ENCODE measurements at places on chromosomes 5 and 9. TPM values are rescaled to one million over a fixed set of nuclear protein-coding genes. Genes with fewer than 3 reads are reported as not detected.
A peak's percentile ranks its signal among the peaks of the same experiment; 100 is the strongest.

DNA sequence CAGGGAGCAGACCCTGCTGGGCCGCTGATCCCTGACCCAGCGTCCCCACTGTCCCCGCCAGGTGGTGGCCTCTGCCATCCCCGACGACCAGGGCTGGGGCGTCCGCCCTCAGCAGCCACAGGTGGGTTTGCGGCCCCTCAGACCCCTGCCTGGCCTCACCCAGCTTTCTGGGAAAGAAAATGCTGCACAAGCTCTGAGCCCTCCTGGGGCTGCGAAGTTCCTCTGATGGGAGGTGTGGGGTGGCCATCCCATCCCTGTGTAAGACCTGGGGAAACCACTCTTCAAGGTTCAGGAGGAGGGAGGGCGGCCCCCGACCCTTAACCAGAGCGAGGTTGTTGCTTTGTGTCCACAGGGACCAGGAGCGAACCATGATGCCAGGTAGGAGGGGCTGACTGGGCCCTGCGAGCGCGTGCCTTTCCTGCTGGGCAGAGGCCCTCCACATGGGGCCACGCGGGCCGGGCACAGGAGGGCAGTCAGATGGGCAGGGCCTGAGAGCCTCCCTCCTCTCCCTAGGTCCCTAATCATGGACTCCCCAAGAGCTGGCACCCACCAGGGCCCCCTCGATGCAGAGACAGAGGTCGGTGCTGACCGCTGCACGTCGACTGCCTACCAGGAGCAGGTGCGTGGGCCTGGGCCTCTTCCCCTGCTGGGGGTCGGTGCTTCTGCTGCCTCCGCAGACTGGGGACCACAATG, 7.7 kb downstream of the NOXA1 start:
- DNase-seq, result no peak

GRCh38 chr9:38337181-38337580, 55.3 kb upstream of the ALDH1B1 start:
- no peak for DNase-seq

- no peak for DNase-seq
Measured at GRCh38 chr5:38453921-38454320, 102.5 kb downstream of the LIFR start.

DNA sequence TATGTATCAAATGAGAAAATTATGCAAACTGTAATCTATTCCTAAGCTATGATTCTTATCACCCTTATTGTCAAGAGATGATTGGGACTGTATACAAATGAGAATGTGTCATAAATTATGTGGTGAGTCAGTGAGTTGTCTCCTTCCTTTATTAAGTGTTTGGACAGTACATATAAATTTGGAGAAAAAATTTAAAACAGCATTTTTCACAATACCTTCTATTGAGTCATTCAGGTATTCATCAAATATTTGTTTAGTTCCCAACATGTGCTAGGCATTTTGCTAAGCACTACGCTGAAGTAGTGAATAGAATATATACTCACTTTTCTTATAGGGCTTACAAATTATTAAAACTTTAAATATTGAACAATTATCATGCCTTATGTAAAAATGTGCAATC, 36.3 kb upstream of the PTPRD start:
- no peak for DNase-seq

GRCh38 chr5:158753354-158753753, 346.4 kb downstream of the EBF1 start:
- no peak for DNase-seq

DNA sequence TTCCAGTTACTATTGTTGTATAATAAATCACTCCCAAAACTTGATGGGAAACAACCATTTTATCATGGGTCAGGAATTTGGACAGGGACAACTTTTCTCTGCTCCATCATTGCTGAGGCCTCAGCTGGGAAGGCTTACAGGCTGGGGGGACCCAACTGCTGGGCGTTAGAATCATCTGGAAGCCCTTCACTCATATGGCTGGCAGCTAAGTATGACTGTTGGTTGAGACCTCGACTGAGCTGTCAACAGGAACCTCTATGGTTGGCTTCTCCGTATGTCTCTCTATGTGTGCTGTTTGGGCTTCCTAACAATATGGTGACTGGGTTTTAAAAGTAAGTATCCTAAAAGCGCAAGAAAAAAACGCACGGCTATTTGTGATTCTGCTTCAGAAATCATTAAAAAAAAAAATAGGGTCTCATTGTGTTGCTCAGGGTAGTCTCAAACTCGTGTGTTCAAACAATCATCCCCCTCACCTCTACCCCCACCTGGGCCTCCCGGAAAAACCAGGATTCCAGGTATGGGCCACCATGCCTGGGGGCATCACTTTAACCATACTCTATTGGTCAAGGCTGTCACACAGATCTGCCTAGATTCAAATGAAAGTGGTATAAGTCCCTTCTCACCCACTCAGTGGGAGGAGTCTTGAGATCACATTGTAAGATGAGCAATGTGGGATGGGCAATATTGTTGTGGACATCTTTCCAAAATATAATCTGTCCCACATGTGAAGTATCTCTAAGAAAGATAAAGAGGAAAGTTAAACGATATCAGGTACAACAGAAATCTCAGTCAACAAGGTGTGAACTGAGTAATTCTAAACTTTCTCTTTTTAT, 15.2 kb downstream of the FNBP1 start:
- no peak for DNase-seq

- DNase-seq, result no peak
Measured at GRCh38 chr9:26142631-26143030, 464.4 kb upstream of the TUSC1 start.

DNA sequence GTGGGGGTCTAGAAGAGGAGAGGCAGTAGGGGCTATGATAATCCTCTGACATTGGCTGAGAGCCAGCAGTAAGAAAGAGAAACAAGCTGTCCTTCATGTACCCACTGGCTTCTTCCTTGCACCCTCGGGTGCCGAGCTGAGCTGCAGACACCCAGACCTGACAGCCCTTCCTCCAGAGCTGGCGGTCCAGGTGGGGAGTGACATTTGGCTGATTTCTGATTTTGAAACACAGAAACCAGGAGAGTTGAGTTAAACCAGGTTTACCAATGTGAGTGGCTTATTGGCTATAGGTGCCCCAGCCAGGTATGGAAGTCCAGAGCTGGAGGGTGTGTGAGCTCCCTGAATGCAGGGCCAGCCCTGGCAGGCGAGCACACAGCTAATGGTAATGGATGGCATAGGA, 59.2 kb downstream of the GADD45G start:
- DNase-seq, result no peak

DNA sequence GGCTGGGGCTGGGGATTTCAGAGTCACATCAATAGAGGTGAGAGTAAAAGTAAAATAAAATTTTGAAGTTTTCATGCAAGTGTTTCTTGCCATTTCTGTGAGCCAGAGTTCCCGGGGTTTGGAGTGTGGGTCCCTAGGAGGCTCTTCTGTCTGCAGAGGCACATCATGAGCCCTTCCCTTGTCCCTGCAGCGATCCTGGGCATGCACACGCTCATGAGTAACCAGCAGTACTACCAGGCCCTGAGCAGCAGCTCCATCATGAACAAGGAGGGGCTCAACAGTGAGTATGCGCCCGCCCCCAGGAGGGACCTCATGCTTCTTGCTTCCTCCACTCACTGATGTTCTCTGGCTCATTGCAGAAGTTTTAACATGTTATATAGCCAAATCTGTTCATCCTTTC, 61.1 kb downstream of the TMOD1 start:
- DNase-seq, result no peak

DNA sequence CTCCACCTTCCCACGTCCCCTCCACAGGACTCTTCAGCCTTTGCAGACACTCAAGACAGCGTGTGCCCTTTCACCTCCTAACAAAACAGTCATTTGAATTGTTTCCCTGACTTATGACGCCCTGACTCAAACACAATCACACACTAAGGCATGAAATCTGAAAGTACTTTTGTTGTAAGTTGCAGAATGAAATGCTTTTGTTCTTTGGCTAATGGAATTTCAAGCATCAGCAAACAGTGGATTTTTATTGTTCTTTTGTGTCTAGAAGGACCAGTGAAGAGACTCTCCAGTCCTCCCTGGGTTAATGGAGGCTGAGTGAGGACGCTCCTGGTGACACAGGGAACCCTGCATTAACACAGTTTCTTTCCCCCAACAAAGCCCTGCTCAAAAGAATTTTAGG, 380.1 kb downstream of the CTNND2 start:
- no peak for DNase-seq

- peak; percentile 56 for DNase-seq
Measured at GRCh38 chr5:39604491-39604890, 179.7 kb upstream of the DAB2 start.

- no peak for DNase-seq
Measured at GRCh38 chr5:169037466-169037865, 263.5 kb downstream of the SLIT3 start.

DNA sequence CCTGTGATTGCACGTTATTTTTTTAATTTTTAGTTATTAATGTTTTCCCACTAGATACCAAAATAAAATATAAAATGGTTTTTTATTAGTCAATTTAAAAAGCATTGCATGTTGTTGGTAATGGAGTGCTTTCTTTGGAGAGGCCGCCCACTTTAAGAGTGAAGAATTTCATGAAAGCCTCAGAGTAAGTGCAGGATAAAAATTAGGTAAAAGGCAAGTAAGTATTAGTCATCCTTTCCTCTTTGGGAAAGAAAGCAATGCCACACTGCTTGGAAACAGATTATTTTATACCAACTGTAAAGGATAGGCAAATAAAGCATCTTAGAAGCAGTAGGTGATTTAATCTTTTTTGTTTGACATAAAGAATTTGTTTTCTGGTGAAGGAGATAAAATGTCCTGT, 62.9 kb downstream of the HSD17B4 start:
- DNase-seq, result peak; percentile 40

DNA sequence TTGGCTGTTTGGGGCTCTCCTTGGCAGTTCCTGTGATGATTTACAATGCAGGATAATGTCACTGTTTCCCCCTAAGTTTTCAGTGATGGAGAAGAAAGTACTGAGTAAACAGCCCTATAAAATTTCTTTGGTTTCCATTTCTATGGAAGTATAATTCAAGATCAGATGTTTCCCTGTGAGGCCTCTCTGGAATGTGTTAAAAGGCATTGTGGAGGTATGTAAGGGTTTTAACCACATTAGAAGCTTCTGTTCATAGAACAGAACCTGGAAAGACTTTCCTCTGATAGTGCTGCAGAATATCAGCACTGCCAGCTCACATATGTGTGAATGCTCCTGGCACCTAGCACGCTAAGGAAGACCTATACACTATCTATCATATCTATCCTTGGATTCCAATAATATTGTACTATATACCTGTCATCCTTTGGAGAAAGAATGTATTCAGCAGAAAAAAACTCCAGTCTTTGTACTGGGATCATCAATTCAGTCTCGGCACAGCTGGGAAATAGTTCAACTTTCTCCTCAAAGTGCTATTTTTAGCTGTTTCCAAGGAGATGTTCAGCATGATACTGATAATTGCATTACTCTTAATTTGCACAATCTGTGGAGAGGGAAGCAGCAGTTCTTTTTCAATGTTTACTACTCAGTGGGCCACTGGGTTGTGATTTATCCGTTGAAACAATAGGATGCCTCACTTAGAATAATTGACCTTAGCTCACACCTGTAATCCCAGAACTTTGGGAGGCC, 21.9 kb downstream of the TTC1 start:
- no peak for DNase-seq

- DNase-seq, result no peak
Measured at GRCh38 chr9:128116104-128117083, 11.1 kb downstream of the PTGES2 start.

DNA sequence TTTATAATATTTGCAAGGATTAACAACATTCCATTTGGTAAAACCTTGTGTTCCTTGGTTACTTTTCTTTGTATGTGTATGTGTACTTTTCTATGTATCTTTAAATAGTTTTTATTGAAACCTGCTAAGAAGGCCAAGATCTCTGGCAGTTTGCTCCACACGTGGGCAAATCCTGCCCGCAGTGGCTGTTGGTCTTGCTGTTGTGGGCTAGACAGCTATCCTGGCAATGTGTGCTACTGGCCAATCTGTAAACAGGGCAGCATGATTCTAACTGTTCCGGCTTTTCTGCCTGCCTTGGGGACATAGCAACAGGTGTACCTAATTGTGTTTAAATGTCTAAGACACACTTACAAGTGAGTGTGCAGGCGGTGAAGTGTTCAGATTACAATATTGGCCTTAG, 286.6 kb downstream of the RFX3 start:
- no peak for DNase-seq

GRCh38 chr9:128203024-128203706, at the start of gene DNM1:
Gene DNM1 (plus strand): TSS chr9:128203379. CDS start chr9:128203471, 92 bp downstream.
- DNase-seq, result peak; percentile 51

The PHF24 gene
- not detected for total RNA-seq

The PCDHB14 gene
- 0.55 TPM for total RNA-seq

The CYSRT1 gene
- total RNA-seq, result 0.92 TPM

The FOXI1 gene
- not detected for total RNA-seq

The GALT gene
- total RNA-seq, result 36.6 TPM

The FOXD4L4 gene
- 0.15 TPM for total RNA-seq

The SLC45A2 gene
- total RNA-seq, result not detected

The GRM6 gene
- not detected for total RNA-seq

The ARHGEF39 gene
- total RNA-seq, result 6.5 TPM

The ZSWIM6 gene
- total RNA-seq, result 25.7 TPM

All from endothelial cell of umbilical vein (primary cell).